ENCODE measurements at places on chromosomes 16 and 17.

- DNase-seq: no peak
These were observed 42.3 kb downstream of the LMF1 start for GRCh38 chr16:928526-928925.

- no peak for DNase-seq
These were observed 59.2 kb downstream of the TBC1D16 start for GRCh38 chr17:79976451-79976850.

DNA sequence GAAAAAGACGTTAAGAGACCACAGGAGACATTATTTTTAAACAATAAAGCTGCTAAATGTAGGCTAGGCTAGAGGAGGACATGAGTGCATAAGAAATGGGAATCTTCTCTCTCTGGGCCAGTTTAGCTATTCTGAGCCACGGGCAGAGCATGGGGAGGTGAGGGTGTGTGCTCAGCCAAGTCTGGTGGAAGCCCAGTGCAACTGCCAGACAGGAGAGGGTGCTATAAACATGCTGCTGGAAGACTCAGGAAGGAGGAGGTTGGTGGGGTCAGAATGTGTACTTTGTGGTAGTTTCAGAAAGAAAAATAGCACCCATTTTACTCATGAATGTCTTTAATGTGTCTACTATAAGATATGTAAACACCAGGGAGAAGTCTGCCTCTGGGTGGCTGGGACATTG lies 5.9 kb upstream of the SDK2 start:
- no peak for DNase-seq

GRCh38 chr17:2909846-2910234 lies 113.6 kb downstream of the RAP1GAP2 start:
- no peak for DNase-seq

DNA sequence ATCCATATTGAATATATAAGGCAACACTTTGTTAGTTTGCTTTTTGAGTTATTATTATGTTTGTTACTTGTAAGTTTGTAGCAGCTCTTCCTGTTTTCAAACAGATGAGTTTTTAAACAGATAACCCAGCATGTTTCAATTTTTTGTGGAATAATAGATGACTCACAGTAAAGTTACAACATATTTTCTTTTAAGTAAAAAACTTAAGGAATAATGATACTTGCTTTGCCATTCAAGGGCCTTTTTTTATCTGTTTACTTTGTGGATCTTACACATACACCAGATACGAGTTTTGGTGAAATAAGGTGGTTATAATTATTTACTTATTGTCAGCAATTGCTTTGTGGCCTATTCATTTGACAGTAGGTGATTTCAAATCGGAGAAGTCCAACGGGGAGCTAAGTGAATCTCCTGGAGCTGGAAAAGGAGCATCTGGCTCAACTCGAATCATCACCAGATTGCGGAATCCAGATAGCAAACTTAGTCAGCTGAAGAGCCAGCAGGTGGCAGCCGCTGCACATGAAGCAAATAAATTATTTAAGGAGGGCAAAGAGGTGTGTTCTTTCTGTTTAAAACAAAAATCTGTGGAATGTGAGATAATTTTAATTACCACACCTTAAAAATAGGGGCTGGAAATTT lies 66.3 kb downstream of the BPTF start:
- DNase-seq: no peak
